Articular chondrocyte of knee joint (primary cell): ENCODE measurements at places on chromosomes 3 and 15. TPM values are rescaled to one million over a fixed set of nuclear protein-coding genes. Genes with fewer than 3 reads are reported as not detected.

FMN1 gene
- total RNA-seq = 3.4 and 6.3 TPM in 2 replicates

TGM4 gene
- total RNA-seq = not detected in 2 replicates

DLG1 gene
- 77.2 and 95.7 TPM in 2 replicates for total RNA-seq

ERICH6 gene
- total RNA-seq = 0.39 TPM in 1 of 2 replicates, not detected in the other

TUBGCP5 gene
- 27.6 and 31.4 TPM in 2 replicates for total RNA-seq

LSAMP gene
- 3.2 and 6.5 TPM in 2 replicates for total RNA-seq

SPATA12 gene
- under 0.01 TPM in 1 of 2 replicates, not detected in the other for total RNA-seq

NUP210 gene
- 0.26 and 0.32 TPM in 2 replicates for total RNA-seq

NGLY1 gene
- total RNA-seq = 33.7 TPM in 2 replicates

LRRIQ4 gene
- under 0.01 TPM in 1 of 2 replicates, not detected in the other for total RNA-seq

KLF15 gene
- 1.5 and 2.2 TPM in 2 replicates for total RNA-seq

SPINK8 gene
- not detected in 2 replicates for total RNA-seq

CELF6 gene
- total RNA-seq = 0.39 and 0.54 TPM in 2 replicates

CCDC39 gene
- 0.13 TPM in 1 of 2 replicates, not detected in the other for total RNA-seq

SOX14 gene
- not detected in 2 replicates for total RNA-seq

DNAJC13 gene
- 96.3 and 103 TPM in 2 replicates for total RNA-seq

OPA1 gene
- 72.0 and 82.2 TPM in 2 replicates for total RNA-seq

PATL2 gene
- total RNA-seq = 0.78 and 0.86 TPM in 2 replicates

ZBTB47 gene
- total RNA-seq = 29.2 and 33.2 TPM in 2 replicates
